Stimulated activated CD4-positive, alpha-beta T cell treated with anti-CD3 and anti-CD28 coated beads, TNF-alpha, amount 100 ng/mL, for 48 hours (primary cell): ENCODE measurements at places on chromosomes 4 and X.

GRCh38 chrX:39802908-39803307, 294.9 kb downstream of the BCOR start:
- no peak for DNase-seq

GRCh38 chr4:23060776-23061175, 368.0 kb downstream of the GBA3 start:
- DNase-seq: no peak

- DNase-seq: no peak
Measured at GRCh38 chr4:88993246-88993645, 63.7 kb downstream of the FAM13A start.

- DNase-seq: peak; percentile 46
Measured at GRCh38 chr4:113682730-113683537, 78.6 kb downstream of the CAMK2D start.

- no peak for DNase-seq
Measured at GRCh38 chrX:13650318-13650717, 2.6 kb upstream of the TCEANC start.

GRCh38 chrX:46588263-46588662, 14.7 kb downstream of the CHST7 start:
- no peak for DNase-seq

- no peak for DNase-seq
Measured at GRCh38 chr4:41232406-41232805, 18.1 kb upstream of the APBB2 start.

DNA sequence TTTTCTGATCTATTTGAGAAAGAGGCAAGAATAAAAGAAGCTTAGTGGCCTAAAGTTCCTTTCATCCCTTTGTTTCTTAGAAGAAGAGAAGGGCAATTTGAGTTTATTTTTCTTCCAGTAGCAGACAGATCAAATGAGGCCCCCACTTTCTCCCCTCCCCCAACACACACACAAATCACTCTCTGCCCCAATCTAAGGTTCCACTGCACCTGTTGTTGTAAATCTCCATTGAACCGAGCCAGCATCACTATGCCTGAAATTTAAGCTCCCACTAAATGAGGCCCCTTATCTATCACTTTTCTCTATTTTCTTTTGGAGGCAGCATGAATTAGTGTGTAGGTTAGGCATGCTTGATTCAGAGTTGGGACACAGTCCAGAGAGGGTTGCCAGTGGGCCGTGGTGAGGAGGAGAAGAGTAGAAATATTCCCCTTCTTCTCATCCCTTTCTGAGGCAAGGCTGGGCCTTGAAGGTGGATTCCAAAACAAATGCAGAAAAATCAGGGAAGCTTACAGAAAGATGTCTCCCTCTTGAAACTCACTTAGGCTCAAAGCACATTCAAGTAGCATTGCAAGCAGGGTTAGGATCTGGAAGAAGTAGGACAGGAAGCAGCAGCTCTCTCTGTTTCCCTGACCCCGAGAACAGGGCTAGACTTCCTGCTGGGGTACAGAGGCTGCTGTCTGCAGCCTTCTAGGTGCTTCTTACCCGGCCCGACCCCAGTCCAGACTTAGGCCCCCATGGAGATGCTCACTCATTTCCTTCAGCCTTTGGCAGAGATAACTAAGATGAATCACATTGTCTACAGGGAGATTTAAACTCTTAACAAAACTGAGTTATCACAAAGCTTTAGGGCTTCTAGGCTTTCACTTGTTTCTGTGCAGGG, 70.7 kb downstream of the RASL11B start:
- no peak for DNase-seq

- no peak for DNase-seq
Measured at GRCh38 chrX:46072791-46073190, 472.4 kb downstream of the ZNF674 start.

- no peak for DNase-seq
Measured at GRCh38 chrX:107135049-107135964, 16.7 kb upstream of the RBM41 start.

DNA sequence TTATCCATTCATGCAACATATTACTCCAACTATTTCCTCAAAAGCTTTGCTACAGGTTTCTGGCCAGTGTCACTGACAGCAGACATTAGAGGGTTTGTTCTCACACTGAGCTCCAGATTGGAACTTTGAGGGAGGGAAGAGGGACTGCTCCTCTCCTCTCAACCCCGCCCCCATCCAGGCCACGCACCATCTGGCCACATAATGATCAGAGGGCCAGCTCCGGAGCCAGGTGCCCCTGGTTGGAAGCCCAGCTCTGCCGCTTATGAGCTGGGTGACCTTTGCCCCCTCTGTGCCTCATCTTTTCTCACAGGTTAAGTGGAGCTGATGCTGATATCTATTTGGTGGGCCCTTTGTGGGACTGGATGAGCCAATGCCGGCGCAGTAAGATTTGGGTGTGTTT, 55.8 kb downstream of the C4orf50 start:
- no peak for DNase-seq

- DNase-seq: no peak
Measured at GRCh38 chrX:107507093-107507743, 57.8 kb downstream of the FRMPD3 start.

GRCh38 chrX:7889135-7889534, 38.1 kb downstream of the PNPLA4 start:
- no peak for DNase-seq

- no peak for DNase-seq
Measured at GRCh38 chr4:66639361-66639760, 905.9 kb downstream of the CENPC start.

GRCh38 chr4:45007508-45007907, 281.2 kb upstream of the GNPDA2 start:
- DNase-seq: no peak

DNA sequence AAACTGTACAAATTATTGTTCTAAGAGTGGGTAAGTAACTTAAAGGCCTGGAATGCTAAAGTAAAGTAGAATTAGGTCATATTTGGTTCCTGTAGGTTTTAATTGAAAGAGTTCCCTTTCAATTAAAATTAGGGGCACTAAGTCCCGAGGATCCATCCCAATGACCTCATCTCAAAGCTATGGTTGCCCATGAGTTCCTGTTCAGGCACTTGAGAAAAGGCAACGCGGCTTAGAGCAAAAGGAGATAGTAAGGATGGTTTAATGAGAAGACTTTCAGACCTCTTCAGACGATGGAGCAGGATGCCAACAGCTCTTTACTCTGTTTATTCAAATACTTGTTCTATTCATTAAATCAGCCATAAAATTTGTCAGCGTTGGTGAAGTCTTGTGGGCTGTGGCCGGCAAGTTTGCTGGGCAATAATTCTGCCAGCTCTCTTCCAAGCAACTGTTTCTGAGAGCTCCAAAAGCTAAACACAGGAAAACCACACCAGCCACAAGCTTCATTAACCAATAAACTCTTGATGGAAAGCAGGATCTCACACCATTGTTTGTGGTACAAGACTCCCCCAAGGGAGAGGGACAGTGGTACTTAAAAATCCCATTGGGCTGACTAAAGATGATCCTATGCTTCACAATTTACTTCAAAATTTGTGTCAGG, 167.4 kb downstream of the COL4A6 start:
- no peak for DNase-seq

GRCh38 chrX:16140448-16140847, 17.1 kb downstream of the GRPR start:
- DNase-seq: no peak
